ENCODE measurements at places on chromosomes 4 and X.

GRCh38 chr4:185243879-185244278, 34.5 kb downstream of the SNX25 start:
- no peak for DNase-seq

- DNase-seq: no peak
Measured at GRCh38 chr4:90875791-90876190, 748.6 kb downstream of the CCSER1 start.

GRCh38 chrX:141969706-141970105, 66.0 kb downstream of the MAGEC1 start:
- no peak for DNase-seq

GRCh38 chr4:26484032-26484515, 6.2 kb downstream of the CCKAR start:
- DNase-seq: no peak

DNA sequence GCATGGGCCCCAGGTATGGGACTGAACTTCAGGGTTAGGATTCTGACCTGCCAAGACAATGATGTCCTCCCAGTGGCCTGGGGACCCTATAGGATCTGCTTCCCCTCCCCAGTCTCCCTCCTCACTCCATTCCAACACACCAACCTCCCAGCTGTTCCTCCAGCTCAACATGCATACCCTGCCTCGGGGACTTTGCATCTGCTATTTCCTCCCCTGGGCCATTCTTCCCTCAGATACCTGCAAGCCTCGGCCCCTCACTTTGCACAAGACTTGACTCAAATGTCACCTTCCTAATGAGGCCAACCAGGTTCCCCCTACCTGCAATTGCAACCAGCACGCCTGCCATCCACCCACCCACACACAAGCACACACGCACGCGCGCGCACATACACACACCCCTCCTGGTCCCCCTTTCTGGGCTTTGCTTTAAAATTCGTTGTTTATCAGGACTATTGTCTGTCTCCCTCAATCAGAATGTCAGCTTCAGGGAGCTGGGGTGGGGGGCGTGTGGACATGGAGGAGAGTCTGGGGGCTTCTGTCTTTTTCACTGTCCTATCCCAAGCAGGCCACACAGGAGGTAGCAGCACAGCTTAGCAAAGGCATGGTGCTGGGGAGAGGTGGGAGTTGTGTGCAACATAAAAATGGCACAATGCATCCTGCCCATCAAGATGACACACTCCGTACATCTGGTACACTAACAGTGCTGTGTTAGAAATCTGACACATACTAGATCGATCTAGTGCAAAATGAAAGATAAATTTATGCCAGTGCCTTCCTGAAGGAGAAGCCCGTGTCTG, 20.6 kb upstream of the PPP2R2C start:
- no peak for DNase-seq

- DNase-seq: no peak
Measured at GRCh38 chrX:84336646-84337045, 148.6 kb upstream of the RPS6KA6 start.

DNA sequence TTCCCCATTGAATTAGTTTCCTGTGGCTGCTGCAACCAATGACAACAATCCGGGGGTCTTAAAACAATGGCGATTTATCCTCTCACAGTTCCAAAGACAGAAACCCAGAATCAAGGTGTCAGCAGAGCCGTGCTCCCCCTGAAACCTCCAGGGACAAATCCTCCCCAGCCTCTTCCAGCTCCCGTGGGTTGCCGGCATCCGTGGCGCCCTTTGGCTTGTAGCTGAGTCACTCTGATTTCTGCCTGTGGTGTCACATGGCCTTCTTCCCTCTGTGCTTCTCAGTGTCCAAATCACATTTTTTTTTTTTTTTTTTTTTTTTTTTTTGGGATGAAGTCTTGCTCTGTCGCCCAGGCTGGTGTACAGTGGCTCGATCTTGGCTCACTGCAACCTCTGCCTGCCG, 64.5 kb upstream of the STX18 start:
- no peak for DNase-seq

DNA sequence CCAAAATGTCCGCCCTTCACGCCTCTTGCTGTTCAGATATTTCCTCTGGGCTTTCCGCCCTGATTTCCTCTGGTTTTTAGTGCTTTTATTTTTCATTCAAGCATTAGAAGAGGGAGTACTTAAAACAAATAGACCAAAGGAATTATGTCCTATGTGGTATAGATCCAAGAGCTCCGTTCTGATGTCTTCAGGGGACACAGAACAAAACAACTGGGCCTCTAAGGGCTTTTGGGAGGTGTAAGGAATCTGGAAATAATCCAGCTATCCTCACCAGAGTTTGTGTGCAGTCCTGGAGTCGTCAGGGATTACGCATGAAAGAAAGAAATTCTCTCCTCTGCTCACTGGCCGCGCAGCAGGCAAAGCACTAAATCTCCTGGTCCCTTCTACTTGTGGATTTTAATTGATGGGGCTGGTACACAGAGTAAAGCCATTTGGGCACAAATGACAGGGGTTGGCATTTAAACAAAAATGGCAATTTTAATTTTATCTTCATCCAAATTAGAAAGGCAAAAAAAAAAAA, 999.2 kb downstream of the ADGRL3 start:
- no peak for DNase-seq

DNA sequence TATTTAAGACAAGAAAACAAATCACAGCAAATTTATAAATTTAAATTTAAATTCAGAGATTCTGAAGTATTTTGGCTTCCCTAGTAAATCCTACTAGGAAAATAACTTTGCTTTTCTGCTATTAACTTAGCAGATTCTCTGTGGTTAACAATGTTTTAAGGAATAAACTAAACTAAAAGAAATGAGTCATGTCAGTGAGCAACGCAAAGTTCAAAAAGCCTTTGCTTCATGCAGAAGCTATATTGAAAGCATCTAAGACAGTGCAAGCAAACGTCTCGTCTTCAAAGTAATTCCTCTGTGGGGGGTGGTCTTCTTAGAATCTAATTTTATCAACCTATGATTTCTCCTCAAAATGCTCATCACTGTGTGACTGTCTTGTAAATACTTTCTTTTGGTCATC, 30.1 kb downstream of the GABRB1 start:
- no peak for DNase-seq

DNA sequence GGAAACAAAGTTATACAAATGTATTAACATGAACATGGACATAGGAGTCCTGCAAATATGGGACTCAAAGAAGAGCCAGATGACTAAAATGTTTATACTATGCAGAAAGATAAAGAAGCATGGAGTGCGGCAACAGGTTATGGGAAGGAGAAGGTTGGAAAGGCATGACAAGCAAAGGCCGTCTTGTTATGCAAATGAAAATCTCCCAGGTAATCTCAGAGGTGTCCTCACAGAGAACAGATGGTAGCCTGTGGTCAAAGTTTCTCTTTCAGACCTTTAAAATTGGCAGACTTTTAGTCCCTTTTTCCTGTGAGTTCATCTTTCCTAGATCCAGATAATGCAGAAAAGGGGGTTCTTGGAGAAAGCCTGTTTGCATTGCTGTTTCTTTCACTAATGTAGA, 116.4 kb upstream of the BEND4 start:
- DNase-seq: no peak

DNA sequence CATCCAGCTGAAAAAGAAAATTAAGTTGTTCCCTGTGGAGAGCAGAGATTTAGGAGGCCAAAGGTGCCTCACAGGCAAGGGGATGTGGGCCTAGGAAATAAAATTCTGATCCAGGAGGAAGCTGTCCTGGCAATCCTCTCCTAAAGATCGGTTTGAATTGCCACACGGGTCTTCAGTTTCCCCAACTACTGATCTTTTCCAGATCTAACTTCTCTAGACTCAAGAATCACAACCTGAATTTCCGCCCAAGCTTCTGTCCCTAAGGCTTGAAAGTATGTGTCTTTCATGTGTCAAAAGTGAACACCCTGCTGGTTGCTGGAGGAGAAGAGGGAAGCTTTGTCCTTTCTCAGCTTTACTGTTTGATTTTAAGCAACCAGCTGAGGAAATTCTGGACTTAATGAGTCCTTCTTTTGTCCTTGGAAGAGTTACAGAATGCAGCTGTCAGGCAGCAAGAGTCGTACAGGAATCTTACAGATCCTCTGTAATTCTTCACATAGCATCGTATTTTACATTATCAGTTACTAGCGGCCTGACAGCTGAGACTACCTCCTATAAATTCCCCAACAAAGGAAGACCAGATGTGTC, 93.8 kb downstream of the INPP4B start:
- no peak for DNase-seq

- no peak for DNase-seq
Measured at GRCh38 chr4:111263836-111264235, 641.0 kb upstream of the PITX2 start.

DNA sequence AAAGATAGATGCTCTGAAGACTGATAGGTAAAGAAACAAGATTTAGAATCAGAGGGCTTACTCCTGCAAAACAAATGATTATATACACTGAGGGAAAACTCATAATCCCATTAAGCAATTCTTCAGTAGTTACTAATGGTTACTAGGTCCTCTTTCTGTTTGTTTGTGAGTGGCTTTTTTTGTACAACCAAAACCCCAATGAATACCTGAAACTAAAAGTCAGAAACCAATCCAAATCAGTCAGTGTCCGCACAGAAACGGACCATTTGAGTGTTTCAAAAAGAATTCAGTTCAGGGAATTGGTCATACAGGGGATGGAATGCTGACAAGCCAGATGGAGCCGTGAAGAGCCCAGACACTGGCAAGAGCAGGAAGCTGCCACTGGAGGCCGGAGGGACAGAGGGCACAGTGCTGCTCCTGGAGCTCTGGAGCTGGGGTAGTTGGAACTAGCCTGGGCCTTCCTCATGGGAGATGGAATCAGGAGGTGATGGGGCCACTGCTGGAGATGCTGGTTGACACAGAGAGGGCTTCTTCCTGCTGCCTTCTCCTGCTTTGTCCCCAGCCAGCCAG, 31.9 kb downstream of the SETD7 start:
- no peak for DNase-seq

GRCh38 chr4:138398322-138398721, 156.2 kb upstream of the SLC7A11 start:
- DNase-seq: no peak

DNA sequence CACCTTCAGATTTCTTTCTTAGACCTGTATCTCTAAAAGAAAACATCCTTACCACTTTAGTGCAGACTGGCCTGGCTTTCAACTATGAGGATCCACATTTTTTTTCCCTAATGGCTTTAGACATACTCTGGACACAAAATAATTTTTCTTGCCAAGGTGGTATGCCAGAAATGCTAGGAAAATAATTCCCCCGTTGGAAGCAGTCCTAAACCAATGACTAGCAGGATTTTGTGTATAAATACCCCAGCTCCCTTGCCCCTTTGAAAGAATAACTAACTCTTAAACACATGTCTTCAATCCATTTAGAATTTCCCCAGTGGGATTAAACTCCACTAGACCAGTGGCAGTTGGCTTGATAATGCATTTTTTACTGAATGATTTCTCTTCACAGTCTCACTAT, 500.5 kb upstream of the FTHL17 start:
- no peak for DNase-seq

DNA sequence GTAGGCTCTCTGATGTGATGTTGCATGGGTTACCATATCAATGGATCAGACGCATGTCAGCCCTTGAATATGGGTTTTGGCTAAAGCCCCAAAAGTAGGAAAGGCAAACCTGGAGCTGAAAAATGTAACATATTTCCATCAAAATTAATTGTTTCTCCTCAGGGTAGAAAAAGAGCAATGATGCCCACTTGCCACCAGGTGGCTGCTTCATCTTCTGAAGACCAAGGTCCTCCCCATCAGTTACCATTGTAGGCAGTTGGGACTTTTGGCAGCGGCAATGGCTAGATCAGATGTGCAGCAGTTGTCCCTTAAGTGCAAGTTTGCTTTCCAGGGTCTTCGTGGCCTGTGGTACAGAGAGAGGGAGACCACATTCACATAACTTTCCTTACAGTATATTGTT, 118.2 kb downstream of the NAF1 start:
- DNase-seq: no peak

- no peak for DNase-seq
Measured at GRCh38 chr4:114205261-114205660, 225.8 kb upstream of the ARSJ start.

DNA sequence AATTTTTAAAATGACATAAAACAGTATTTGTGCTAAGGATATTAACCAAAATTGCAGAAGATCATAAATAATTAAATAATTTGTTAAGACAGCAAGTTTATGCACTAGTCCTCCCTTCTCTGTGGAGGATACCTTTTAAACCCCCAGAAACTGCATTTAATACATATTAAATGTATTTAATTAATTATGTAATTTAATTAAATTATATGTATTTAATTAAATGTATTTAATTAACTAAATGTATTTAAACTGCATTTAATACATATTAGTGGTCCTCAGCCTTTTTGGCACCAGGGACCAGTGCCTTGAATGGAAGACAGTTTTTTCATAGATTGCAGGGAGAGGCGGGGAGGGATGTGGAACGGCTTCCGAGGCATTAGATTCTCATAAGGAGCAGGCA, 404.6 kb downstream of the ARHGAP24 start:
- DNase-seq: no peak

DNA sequence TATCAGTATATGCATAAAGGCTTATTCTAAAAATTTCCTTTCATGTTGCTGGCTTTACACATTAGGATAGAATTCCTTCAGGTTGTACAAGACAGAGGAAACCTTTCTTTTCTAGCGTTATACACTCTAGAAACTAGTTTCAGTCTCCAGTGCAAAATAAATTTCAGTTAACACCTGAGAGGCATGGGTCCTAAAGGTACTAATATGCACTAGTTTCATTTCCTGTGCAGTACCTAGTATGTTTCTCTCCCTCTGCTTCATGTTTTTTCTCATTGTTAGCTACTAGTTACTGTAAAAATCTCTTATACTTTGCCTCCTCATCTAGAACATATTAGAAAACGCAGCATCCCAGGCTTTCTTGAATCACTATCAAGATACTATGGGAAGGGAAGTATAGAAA, 54.0 kb downstream of the SNX25 start:
- no peak for DNase-seq

DNA sequence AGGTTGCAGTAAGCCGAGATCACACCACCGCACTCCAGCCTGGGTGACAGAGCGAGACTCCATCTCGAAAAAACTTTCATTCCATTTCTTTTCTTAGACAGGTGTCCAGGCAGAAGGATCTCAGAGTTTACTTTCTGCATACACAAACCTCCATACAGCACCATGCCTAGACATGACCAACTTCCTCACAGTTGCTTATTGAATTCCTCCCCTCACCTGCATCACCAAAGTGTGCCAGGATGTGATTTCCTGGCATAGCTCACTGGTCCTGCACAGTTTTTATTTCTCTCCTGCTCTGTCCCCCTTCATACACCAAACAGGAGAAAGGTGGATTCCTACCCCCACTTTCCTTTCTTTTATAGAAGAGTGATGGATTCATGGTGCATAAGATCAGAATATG, 34.7 kb upstream of the PPARGC1A start:
- DNase-seq: no peak

Measured in stimulated activated CD8-positive, alpha-beta memory T cell treated with anti-CD3 and anti-CD28 coated beads, Interleukin-7, amount 100 ng/mL, for 4 hours (primary cell).